Stimulated activated CD4-positive, alpha-beta T cell treated with anti-CD3 and anti-CD28 coated beads, TNF-alpha, amount 100 ng/mL, for 1 hour (primary cell): ENCODE measurements at places on chromosomes 7 and 10.

- DNase-seq: no peak
Measured at GRCh38 chr7:34281260-34281659, 375.9 kb downstream of the BMPER start.

GRCh38 chr7:106415433-106415832 is 130.7 kb upstream of the NAMPT start:
- no peak for DNase-seq

DNA sequence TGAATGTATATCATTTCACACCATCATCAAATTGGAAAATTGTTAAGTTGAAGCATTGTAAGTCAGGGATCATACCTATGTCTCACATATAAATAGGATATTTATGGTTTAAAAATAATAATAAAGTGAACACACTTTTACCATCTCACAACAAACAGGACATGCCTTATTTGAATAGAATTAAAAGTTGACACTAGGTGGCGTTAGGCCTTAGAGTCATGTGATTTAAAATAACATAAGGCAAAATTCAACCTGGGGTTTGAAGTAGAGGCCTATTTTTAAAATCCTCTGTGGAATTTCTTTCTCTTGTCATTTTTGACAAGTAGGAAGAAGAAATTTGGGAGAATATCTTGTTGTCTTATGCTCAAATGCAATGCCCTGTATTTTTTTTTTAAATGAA is 184.7 kb upstream of the PCDH15 start:
- DNase-seq: no peak

DNA sequence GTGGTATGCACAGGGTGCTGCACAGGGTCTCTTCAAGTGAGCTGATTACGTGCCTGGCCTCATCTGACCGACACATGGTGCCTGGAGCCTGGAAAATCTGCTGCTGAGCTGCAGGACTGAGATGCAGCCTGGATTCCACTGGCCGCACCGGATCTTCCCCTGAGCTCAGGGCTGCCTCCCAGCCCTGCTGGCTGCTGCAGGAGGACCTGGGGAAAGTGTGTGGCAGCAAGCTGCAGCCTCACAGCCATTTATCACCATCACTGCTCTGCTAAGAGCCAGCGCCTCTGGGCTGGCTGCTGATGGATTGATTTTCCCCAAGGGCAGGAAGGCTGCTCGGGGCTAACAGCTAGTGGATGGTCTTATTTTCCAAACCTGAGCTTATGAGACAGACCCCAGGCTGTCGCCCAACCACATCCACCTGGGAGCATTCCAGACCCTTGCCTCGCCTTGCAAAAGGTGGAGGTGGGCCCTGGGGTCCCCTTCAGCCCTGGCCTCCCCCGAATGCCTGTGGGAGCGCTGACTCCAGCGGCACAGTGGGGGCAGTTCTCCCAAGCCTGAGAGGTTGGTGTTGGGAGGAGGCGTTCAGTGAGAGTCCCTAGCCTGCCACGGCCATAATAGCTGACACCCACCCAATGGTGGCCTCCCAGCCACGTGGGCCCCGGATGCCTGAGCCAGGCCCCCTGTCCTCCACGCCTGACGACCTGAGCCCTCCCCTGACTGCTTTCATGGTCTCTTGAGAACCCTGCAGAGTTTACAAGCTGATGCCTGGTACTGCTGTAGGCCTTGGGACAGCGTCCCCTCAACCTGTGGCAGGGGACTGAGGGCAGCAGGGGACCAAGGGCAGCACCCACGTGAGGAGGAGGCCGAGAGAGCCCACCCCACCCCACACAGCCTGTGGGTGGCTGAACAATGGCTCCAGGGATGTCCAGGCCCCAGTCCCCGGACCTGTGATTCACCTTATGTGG is 38.2 kb downstream of the STK32C start:
- no peak for DNase-seq

- no peak for DNase-seq
Measured at GRCh38 chr7:158035343-158035742, 552.3 kb downstream of the PTPRN2 start.

DNA sequence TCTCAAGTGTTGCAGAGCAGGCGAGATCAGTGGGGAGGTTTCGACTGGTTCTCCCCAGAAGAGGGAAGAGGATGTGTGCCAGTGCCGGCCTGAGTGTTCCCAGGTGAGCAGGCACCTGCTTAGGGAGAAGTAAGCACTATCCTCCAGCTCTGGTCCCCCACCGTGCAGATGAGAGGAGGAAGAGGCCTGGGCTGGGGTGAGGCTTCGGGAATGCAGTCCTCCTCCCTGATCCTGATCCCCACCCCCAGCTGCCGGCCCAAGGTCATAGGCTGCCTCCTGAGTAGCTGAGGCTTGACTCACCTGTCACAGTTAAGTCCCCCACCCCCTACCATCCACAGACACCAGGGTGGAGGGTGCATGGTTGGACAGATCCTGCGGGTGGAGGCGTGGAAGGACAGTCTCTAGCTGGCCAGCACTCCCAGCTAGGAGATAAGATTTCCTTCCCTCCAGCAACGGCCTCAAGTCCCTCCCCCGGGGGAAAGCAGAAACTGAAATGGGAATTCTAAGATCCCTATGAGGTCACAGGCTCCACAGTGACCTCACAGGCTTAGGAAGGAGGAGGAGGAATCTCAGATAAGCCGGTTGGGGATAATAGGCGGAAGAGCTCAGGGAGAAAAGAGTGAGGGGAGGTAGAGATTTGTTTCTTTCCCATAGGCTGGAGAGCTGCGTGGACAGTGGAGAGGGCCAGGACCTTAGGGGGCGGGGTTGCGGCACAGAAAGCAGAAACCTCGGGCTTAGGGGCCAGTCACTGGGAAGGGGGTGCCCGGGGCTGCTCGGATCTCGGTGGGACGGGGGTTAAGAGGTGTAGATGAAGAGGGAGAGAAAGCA is 1.0 kb downstream of the LRCH4 start:
- no peak for DNase-seq

DNA sequence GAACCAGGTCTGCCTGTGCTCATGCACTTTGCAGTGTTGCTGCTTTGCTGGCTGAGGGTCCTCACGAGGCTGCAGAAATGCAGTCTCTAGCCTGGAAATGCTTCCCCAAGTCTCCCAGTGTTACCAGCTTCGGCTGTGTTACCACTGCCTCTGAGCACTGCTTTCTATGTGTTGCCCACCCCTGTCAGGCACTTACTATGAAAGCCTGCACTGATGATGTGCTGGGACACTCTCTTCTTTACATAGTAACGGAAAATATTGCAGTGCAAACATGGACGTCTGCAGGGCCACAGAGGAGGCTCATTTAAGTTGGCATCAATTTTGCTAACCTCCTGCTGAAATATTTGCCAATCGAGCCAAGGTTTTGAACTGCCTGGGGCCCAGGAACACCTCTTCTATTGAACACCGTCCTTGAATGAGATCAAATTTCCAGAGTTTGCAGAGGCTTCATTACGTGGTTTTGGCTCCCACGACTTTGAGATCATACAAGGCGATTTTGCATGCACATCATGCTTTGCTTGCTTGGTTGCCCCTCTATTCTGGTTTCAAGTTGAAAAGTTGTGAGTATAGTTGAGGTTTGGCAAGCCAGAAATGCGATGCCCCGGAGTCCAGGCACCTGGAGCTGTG is 404.7 kb upstream of the PODXL start:
- no peak for DNase-seq

DNA sequence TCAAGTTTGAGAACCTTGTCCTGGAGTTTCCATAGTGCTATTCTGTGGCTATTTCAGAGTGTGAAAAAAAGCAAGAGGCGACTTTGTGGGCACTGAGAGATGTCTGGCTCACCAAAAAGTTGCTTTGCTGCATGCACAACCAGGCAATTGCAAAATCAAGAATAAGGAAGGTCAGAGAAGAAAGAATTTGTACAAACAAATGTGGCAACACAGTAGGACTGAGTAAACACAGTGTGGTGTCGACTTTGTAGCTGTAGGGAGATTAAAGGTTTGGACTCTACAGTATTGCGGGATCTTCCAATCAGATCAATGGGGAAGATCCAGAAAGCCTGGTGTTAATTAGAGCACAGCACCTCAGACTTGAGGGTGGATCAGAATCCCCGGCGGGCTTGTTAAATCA is 88.1 kb upstream of the PLPP4 start:
- no peak for DNase-seq

GRCh38 chr10:4498711-4499251 is 327.2 kb upstream of the AKR1E2 start:
- no peak for DNase-seq
